HL-60 (cell line): ENCODE measurements at places on chromosomes 7 and 10.

DNA sequence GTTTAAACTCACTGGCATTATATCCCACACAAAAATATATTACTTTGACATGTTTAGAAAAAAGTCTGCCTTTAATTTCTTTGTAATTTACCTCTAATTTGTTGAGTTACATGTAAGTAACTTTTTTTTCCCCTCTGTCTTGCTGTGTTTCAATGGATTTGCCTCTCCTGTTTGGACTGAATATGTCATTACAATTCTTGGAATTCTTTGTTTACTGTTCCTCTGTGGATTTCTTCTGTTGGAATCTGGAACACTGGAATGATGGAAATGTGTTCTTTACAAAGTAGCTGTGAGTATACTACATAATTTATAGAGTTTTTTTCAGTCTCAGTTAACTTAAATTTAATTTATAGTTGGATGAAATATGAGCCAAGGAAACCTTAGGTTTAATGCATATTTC lies 30.4 kb downstream of the SEPTIN7 start:
- DNase-seq = no peak

DNA sequence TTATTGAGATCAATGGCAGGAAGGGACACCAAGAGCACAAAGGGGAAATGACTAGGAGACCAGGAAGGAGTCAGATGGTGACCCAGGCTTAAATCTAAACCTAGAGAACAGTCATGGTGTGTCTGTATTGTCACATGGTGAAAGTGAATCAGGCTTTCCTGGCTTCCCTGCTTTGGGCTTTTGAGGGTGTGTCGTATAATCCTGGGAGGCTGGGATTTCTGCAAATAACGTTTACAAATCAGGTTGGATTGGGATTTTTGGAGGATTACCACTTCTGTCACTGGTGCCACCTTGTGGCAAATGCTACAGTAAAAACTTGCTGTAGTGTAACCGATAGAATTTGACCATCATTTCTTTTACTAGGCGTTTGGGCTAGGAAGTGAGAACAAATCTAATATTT lies 502.6 kb downstream of the NRG3 start:
- no peak for DNase-seq

- no peak for DNase-seq
These were observed 7.9 kb upstream of the H2BK1 start for GRCh38 chr7:151218170-151218569.

- DNase-seq = no peak
These were observed 7.8 kb downstream of the NUDT1 start for GRCh38 chr7:2249744-2250323.

- DNase-seq = no peak
These were observed 337.0 kb downstream of the PTEN start for GRCh38 chr10:88200312-88201032.

GRCh38 chr10:77819210-77820112 lies 107.1 kb downstream of the DLG5 start:
- DNase-seq = no peak

- DNase-seq = no peak
These were observed 25.2 kb downstream of the SEC23IP start for GRCh38 chr10:119917777-119918176.

DNA sequence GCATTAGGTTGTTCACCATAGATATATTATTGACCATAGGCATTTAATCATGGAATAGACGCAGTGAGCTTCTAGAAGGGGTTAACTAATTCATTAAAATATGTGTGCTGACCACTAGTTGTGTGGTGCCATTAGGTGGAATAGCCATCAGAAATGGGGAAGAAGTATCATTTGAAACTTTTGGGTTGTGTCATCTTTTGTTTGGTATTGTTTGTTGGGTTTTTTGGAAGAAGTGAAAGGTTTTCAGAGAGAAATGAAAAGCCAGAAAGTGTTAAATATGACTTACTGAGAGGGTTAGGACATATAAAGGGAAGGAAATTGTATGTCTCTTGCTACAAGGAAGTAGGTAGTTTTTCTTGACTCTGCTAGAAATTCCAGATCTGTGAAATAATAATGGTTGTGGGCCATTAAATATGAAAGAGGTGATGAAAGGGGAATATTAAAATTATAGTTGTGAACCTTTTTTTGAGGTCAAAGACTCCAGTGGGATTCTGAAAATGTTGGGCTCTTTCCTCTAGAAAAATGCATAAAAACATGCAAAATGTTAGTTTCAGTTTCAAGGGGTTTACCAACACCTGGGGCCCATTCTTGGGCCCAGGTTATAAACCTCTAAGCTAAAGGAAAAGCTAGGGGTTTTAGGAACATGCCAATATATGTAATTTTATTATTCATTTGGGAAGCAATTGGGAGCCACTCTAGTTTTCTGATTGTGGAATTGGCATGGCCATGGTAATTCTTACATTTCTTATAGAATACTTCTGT lies 348.5 kb downstream of the BBS9 start:
- DNase-seq = no peak

DNA sequence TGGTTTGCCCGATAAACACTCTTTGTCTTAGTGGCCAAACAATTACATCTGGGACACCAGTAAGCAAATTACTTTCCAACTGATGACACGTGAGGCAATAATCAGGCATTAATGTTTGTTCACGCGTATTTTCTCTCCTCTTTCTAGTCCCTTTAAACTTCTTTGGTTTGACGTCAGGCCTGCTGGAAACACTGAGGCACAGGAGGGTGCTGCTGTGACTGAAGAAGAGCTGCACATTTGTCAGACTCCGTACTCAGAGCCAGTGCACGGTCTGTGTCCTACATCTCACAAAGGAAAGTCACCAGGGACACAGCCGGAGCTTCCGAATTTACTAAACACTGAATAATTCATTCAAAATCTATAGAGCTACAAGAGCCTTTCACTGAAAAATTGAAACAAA lies 57.6 kb upstream of the ANAPC16 start:
- no peak for DNase-seq

- DNase-seq = no peak
These were observed 193.8 kb upstream of the SHH start for GRCh38 chr7:156006024-156006423.

DNA sequence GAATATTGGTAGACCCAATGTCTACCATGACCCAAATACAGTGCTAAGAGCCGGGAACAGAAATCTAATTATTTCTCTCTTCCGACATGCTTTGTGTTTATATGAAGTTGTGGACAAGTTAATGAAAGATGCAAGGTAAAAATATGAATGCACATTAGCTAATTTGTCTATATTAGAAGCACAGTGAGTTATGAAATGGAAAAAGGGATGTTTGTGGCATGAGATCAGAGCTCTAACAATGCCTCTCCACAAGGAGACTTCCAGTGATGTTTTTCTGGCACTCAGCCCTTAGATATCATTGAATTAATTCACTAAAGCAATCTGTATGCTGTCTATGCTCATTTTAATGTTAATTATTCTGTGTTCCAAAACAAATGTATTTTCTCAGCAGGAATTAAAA lies 897.2 kb downstream of the CNTNAP2 start:
- DNase-seq = no peak
